ENCODE measurements at places on chromosomes 6 and 20.

GRCh38 chr6:22003287-22003686 is 293.5 kb downstream of the PRL start:
- no peak for DNase-seq

GRCh38 chr6:37029249-37029971 is 24.0 kb downstream of the FGD2 start:
- DNase-seq = peak; percentile 57

DNA sequence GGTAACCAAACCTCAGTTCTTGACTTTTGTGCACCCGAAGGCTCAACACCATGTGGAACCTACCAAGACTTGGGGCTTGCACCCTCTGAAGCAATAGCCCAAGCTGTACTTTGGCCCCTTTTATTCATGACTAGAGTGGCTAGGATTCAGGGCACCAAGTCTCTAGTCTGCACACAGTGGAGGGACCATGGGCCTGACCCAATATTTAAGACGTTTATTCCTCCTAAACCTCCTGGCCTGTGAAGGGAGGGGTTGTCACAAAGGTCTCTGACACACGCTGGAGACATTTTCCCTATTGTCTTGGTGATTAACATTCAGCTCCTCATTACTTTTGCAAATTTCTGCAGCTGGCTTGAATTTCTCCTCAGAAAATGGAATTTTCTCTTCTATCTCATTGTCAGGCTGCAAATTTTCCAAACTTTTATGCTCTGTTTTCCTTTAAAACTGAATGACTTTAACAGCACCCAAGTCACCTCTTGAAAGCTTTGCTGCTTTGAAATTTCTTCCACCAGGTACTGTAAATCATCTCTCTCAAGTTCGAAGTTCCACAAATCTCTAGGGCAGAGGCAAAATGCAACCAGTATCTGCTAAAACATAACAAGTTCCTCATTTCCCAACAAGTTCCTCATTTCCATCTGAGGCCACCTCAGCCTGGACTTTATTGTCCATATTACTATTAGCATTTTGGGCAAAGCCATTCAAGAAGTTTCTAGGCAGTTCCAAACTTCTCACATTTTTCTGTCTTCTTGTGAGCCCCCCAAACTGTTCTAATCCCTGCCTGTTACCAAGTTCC is 481.4 kb upstream of the BTBD3 start:
- DNase-seq = no peak

GRCh38 chr20:32519381-32519730 is 65.8 kb downstream of the NOL4L start:
- DNase-seq = no peak

GRCh38 chr6:75374961-75375400 is 90.4 kb upstream of the TMEM30A start:
- no peak for DNase-seq

GRCh38 chr20:39356908-39357307 is 394.8 kb downstream of the DHX35 start:
- DNase-seq = no peak

GRCh38 chr20:60132827-60133670 is 174.8 kb downstream of the CDH26 start:
- DNase-seq = no peak

- DNase-seq = peak; percentile 73
Observed at GRCh38 chr6:156953479-156954146, 176.4 kb downstream of the ARID1B start.

- no peak for DNase-seq
Observed at GRCh38 chr20:35602851-35603495, 12.7 kb upstream of the SPAG4 start.

- DNase-seq = no peak
Observed at GRCh38 chr6:69631552-69632346, 165.1 kb downstream of the LMBRD1 start.

- DNase-seq = no peak
Observed at GRCh38 chr6:105713474-105714118, 310.7 kb upstream of the PREP start.

DNA sequence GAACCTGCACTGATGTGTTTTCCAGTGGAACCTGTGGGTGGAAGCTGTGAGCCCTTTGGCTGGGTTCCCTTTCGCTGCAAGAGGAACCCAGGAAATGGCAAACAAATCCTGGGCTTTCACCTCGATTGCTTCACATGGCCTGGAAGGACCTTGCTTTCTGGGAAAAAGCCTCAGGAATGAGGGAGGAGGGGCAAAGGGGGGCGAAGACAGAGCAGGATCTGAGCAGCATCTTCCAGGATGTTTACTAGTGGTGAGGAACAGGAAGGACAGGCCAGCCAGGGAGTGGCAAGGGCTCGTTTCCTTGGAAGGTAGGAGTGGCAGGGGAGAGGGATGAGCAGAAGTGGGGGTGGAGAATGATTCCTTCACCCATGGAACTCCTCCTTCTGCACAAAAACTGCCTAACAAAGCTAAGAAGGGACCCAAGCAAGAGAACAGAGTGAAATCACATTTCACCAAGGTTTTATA is 5.9 kb downstream of the SLC2A10 start:
- no peak for DNase-seq

DNA sequence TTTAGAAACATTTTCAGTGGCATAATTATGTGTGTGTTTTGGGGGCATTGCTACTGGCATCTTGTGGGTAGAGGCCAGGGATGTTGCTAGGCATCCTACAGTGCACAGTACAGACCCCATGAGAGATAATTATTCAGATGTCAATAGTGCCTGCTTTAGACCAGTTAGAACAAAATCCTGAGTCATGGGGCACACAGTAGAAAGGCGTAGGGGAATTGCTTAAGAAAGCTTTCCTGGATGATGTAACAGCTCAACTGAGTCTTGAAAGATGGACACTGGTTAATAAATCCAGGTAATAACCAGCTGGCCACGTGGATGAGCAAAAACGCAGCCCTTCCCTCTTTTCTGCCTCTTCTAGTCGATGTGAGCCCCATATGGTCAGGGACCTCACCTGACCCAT is 51.1 kb downstream of the KCNB1 start:
- DNase-seq = no peak

DNA sequence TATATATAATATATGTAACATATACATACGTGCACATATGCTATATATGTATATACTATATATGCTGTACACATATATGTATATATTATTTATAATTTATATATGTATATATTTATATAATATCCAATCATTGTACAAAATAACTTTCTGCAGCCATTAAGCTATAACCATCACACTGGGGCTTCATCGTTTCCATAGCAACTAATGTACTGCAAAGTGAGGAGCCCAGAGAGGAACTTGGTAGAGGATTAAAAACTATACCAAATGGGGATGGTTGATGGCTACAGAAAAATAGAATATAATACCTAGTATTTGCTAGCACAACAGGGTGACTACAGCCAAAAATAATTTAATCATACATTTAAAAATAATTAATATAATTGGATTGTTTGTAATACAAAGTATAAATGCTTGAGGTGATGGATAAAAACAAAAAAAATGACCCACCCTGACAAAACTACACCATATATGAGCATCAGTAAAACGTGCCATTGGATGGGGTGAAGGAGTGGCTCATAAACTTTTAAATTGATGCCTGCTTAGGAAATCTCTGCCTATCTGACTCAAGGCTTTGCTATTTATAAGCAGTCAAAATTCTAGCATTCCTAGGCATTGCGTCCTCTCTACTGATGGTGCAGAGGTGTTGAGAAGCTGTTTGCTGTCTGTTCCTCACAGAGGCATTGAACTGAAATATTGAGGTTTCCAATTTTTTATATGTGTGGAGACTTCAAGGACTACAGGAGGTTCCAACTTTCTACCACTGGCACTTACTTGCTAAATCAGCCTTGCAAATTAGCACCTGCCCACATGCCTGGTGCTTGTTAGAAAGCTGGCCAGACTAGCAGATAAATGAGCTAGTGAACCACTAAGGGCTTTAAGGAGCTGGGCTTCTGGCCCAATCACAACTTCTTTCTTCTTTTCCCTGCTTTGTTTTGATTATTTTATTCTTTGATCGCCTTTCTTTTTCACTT is 190.1 kb downstream of the SCP2D1 start:
- no peak for DNase-seq

GRCh38 chr20:60759651-60760050 is 492.4 kb upstream of the CDH4 start:
- DNase-seq = no peak

GRCh38 chr6:64266351-64266821 is 630.8 kb downstream of the PHF3 start:
- DNase-seq = no peak

DNA sequence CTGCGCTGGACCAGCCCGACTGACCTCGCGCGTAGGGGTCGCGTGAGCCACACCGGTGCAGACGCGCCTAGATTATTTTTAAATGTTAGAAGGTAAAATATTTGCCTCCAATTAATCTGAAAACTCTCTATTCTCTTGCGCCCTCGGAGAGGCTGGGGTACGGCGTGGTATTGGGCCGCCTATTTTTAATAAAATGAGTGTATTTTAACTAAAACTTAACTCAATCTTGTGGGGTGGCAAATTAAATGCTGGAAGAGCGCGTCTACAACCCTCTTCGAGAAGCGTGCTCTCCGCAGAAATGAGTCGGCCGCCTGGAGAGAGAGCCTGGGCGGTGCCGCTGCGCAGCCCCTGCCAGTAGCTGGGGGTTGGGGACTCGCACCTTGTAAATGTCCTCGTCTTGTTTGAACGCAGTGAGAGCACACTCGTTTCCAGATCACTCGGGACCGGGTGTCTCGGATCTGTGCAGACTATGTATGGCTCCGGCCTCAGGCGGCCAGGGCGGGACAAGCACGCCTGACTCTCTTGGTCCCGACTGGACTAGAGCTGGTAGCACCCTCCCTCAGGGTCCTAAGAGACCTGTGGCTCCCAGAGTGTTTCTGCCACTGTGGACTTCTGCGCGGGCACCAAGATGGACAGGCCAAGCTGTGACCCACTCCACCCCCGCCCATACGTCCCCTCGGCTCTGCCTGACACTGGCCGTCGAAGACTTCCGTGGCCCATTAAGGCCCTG is 2.0 kb upstream of the MAFB start:
- DNase-seq = no peak

GRCh38 chr6:139395891-139396301 is 21.4 kb upstream of the CITED2 start:
- no peak for DNase-seq

- DNase-seq = no peak
Observed at GRCh38 chr20:32762754-32763201, 593 bp downstream of the DNMT3B start.

DNA sequence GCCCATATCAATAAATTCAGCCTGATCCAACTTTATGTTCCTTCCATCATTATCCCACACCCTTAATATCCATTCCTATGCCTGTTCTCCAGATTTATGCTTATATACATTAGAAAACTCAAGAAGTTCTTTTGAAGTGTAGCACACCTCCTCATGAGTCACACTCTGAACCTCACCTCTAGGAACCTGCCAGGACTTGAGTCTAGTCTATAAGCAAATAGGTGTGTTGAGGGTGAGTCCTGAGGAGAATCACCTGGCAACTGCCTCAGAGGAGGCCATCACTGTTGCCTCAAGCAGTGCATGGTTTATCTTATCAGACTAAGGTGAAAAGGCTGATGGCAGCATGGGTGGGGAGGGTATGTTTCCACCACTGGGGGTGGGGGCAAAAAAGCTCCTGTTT is 496.7 kb downstream of the C6orf118 start:
- DNase-seq = no peak

GRCh38 chr6:42846505-42846904 is 32.9 kb upstream of the RPL7L1 start:
- no peak for DNase-seq

DNA sequence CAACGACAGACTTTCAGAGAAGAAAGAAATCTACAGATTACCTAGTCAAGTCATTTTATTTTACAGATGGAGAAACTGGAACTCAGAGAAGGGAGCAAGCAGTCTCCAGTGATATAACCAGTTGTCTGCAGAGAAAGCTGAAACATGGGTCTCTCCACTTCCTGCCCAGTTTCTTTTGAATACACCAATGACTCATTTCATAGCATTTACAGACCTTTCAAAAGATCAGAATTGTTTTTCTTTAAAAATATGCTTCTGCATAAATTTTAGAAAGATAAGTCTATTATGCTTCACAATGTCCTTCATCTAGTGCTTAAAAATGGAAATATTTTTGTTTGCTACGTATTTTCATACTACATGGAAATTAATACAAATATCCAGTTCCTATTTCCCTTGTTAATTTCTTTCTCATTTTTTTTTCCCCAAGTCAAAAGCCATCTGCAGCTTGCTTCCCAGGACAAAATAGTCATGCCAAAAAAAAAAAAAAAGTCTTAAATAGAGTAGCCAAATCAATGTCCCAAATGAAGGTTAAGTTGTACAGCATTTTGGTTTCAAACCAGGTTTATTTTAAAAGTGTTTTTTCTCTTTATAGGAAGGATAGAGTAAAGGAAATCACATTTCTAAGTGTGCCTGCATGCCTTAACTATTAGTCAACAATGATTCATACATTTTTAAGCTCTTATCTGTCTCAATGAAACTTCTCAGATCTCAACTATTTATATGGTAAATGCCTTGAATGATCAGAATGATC is 36.9 kb downstream of the ARHGAP18 start:
- DNase-seq = peak; percentile 69

- DNase-seq = no peak
Observed at GRCh38 chr20:52777171-52777570, 195.0 kb upstream of the TSHZ2 start.

GRCh38 chr6:133547136-133547535 is 306.0 kb downstream of the EYA4 start:
- no peak for DNase-seq

GRCh38 chr6:166952121-166952520 is 4.2 kb downstream of the RNASET2 start:
- DNase-seq = no peak

GRCh38 chr6:12208190-12208589 is 82.0 kb upstream of the EDN1 start:
- peak; percentile 5 for DNase-seq

GRCh38 chr6:119322715-119323350 is 26.7 kb downstream of the MAN1A1 start:
- DNase-seq = peak; percentile 55

- DNase-seq = no peak
Observed at GRCh38 chr6:36032261-36032660, 4.7 kb downstream of the MAPK14 start.

DNA sequence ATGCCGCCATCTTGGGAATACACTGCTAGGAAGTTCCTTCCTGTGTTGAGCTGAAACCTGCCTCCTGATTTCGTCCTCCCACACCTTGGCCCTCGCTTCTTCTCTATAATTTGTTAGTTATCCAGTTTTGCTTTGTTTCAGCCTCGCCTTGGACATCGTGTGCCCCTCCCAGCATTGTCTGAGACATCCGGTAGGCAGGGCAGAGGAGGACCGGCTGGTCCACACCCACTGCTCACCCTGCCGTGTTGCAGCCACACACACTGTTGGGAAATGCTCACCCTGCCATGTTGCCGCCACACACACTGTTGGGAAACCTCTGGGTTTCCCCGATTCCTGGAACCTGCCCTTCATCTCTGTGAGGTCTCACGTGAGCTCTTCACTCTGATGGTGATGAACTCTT is 105.1 kb downstream of the CDH4 start:
- DNase-seq = no peak

- no peak for DNase-seq
Observed at GRCh38 chr20:43006651-43007375, 182.9 kb downstream of the PTPRT start.
